ENCODE measurements at places on chromosomes 7 and 10.

- DNase-seq = no peak
Observed at GRCh38 chr10:22010973-22011408, 7.5 kb upstream of the DNAJC1 start.

DNA sequence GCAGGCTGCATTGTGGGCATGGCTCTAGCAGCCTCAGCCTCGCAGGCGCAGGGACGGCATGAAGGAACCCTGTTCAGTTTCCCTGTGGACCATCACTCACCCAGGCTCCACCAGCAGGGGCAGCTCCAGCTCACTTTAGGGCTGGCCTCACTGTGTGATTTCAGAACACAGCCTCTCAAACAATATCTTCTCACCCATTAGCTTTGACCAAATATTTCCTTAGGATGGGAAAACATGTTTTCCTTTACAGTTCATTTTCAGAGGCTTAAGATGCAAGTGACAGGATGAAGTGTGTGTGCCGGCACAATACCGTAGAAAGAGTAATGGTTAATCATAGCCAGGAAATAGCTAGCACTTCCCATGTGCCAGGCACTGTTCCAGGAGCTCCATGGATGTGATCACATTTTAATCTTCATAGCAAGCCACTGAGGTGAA, 58.2 kb downstream of the LANCL2 start:
- no peak for DNase-seq

GRCh38 chr10:118948786-118949185, 80.7 kb upstream of the NANOS1 start:
- no peak for DNase-seq

DNA sequence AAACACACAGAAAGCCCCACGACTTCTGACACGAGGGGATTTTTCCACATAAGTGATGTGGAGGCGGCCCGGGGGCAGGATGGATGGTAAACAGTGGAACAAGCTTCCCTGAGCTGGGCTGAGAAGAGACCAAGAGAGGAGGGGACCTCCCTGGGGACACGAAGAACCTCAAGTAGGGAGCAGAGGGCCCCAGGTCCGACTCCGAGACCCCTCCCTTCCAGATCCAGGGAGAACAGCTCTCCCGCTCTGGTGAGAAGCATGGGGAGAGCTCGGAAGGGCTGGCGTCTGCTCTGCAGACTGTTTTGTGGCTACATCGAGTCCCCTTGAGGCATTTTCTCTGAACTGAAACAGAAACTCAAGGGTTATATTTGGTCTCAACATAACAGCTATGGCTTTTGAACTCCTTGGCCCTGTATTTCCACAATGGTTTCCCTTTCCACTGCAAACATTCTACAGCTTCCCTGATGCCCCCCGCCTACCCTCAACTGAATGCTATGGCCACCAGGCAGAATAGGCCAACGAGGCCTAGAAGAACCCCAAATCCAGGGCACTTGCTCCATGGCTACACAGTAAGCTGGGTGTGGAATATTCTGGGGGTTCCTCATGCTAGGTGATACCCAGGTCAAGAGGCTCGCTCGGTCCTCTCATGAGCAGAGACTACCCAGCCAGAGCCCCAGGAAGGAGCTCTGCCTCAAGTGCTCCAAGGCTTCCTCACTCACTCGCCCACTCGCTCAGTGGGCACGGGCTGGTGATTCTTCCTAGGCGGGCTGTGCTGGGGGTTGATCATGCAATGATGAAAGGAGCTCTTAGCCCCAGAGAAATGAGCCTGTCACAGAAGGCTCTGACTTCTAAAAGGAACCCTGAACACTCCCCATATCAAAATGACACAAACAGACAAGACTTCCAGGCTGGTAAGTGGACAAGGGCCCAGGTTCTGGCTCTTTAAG, 47.5 kb downstream of the FAM53B start:
- DNase-seq = no peak

DNA sequence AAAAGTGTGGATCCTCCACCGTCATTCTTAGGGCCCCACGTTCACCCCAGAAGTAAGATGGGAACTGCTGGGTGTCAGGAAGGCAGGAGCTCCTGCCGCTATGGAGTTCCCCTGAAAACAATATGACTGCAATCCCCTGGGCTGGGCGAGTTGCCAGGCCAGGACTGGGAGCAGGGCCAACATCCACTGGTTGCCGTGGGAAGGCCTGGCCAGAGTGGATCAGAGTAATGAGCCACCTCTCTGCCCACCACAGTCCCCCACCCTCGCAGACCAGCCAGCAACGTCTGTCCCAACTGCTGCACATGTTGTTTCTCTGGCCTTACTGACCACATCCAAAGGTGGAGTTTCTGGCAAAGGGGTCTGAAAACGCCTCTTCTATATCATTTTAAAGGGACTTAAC, 86.6 kb downstream of the STRA8 start:
- peak; percentile 70 for DNase-seq
